Activated T-helper 1 cell treated with Interleukin-2 at 50 U/mL for 16 hours (primary cell): ENCODE measurements at places on chromosomes 5 and 9.

DNA sequence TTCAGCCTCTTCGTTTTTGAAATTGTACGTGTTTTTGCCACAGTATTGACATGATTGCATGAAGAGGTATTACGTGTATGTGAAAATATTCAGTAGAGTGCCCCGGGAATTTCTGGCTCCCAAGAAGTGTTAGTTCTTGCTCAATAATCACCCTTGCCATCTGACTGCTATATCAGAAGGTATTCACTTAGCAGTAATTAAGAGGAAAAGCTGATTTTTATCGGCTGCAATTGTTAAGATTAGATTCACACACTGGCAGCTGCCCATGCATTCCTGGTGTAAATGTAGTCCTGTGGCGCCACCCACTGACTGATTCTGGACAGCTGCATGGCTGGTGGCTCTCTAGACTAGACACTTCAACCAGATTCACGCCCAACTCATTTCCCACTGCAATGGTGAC is 440.1 kb upstream of the ADAMTS16 start:
- no peak for DNase-seq

- DNase-seq, result no peak
These were observed 274.2 kb downstream of the BRINP1 start for GRCh38 chr9:119095072-119095471.

DNA sequence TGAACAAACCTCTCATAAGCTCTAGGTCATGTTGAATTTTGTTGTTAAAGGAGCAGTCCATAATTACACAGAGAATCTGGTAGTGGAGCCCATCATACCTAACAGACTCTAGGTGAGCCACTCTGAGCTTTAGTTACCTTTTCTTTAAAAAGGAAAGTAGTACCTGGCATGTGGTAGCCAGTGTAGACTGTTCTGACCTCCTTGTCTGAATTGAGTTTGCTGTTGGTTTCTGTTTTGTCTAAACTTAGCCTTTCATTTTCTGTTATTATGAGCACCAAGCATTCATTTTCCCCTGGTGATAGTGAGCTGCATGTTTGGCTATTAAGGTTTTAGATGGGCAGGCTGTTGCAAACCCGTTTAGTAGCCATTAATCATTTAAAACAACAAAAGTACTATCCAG is 112.2 kb downstream of the MAST4 start:
- DNase-seq, result no peak

- no peak for DNase-seq
These were observed 23.3 kb downstream of the C5 start for GRCh38 chr9:121026768-121027167.

DNA sequence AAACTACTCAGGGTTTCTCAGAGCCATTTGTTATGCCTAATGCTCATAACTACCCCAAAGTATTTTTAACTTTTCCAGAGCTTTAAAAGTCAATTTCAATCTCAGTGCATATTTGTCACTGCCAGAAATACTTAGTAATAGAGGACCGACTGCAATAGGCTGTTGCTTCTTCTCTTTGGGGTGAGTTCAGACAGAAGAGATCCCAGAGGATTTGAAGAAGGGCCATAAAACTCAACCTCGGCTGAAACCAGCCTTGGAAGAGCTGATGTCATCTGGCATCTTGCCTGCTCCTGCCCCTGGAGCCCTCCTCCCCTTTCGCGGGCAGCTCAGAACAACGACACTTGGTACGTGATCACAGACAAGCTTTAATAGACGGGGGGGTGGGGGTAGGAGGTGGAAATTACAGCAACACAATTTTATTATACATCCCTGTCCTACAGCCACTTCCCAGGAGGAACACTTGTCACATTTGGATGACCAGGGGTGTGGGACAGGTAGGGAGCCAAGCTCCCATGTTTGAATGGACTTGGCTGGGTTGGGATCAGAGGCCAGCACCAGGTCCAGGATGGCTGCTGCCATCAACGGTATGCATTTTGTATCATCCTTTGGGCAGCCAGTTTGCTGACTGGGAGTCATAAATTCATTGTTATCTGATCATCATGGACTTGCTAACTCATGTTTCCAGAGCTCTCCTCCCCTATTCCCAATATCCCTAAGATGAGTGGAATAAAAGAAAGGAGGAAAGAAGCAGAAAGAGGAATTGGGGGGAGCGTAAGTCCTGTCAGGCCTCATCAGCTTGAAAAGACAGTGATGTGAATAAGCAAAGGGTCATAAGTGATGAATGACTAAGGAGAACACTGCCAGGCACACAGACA is 186.6 kb upstream of the PANK3 start:
- DNase-seq, result no peak

DNA sequence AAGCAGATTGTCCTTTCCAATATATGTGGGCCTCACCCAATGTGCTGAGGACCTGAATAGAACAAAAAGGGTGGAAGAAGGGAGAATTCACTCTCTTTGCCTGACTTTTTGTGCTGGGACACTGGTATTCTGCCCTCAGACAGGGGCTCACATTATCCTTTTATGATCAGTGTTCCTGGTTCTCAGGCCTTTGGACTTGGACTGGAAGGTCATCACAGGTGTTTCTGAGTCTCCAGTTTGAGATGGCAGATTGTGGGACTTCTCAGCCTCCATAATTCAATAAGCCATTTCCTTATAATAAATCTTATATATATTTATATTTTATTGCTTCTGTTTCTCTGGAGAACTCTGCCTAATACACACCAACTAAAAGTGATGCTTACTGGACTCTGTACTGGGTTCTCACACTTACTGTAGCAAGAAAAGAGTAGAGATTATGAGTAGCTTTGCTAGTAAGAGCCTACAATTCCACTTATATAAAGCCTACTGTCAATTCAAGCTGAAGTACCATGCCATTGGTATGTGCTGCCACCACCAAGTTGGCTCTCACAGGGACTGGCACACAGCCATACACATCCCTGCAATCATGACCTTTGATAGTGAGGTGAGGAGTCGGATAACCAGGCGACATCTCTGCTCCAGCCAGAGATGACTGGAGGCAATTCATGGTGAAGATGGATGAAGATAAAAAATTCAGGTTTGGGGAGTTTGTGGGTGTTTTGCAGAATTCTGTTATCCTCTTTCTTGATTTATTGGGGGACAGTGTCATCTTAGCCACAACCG is 130.7 kb upstream of the NR3C1 start:
- DNase-seq, result no peak

DNA sequence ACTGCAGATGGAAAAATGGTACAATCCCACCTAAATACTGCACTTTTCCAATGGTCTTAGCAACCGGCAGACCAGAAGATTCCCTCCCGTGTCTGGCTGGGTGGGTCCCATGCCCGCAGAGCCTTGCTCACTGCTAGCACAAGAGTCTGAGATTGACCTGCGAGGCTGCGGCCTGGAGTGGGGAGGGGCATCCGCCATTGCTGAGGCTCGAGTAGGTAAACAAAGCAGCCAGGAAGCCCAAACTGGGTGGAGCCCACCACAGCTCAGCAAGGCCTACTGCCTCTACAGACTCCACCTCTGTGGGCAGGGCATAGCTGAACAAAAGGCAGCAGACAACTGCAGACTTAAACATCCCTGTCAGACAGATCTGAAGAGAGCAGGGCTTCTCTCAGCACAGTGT is 221.6 kb upstream of the CTNND2 start:
- DNase-seq, result no peak

GRCh38 chr9:78261403-78262001 is 25.6 kb downstream of the CEP78 start:
- DNase-seq, result no peak
